Activated CD4-positive, alpha-beta T cell treated with anti-CD3 and anti-CD28 coated beads for 48 hours (primary cell): ENCODE measurements at places on chromosomes 4 and X.
A peak's percentile ranks its signal among the peaks of the same experiment; 100 is the strongest.

- peak; percentile 19 for DNase-seq
These were observed 39.9 kb downstream of the CCNG2 start for GRCh38 chr4:77196866-77197265.

- DNase-seq: no peak
These were observed 1.3 kb upstream of the INTU start for GRCh38 chr4:127631420-127631819.

DNA sequence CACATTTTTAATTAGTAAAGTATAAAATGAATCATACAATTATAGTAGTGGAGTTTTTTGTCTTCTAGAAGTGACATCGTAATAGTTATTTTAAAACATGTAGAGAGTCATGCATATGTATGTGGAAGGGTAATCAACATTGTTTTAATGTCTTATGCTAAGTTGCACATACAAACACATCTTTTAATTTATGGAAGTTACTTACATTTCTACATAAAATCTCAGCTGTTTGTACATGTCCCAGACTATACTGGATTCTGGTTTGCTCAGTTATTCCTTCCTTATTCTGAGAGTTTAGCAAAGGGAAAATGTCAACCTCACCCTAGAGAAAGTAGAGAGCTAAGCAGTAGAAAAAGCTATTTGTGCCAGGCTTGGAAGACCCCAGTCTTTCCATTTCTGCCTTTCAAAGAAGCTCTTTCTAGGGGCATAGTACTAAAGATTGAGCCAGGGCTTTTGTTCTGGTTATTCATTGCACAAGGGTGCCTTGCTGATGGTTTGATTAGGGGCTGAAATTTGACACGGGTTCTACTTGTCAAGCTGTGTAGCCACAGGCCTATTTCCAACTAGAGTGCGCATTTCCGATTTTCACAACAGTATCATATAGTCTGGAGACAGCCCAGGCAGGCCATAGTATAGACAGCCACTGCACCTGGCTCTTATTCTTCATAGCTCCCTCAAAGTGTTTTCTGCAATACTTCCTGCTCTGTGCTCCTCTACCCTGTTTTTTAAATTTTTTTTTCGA, 106.3 kb downstream of the RPA4 start:
- no peak for DNase-seq

GRCh38 chr4:10743357-10743756, 58.8 kb upstream of the CLNK start:
- DNase-seq: no peak

GRCh38 chr4:102335616-102336015, 9.7 kb downstream of the SLC39A8 start:
- no peak for DNase-seq

DNA sequence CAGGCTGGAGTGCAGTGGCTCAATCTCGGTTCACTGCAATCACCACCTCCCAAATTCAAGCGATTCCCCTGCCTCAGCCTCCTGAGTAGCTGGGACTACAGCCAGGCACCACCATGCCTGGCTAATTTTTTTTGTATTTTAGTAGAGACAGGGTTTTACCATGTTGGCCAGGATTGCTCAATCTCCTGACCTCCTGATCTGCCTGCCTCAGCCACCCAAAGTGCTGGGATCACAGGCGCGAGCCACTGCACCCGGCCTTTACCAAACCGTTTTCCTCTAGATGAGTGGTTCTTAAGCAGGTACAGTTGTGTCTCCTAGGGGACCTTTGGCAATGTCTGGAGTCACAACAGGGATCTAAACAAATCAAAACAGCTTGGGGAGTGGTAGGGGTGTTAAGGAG, 11.6 kb downstream of the AMELX start:
- no peak for DNase-seq

- DNase-seq: no peak
These were observed 132.4 kb downstream of the ENOX2 start for GRCh38 chrX:130770615-130771014.

DNA sequence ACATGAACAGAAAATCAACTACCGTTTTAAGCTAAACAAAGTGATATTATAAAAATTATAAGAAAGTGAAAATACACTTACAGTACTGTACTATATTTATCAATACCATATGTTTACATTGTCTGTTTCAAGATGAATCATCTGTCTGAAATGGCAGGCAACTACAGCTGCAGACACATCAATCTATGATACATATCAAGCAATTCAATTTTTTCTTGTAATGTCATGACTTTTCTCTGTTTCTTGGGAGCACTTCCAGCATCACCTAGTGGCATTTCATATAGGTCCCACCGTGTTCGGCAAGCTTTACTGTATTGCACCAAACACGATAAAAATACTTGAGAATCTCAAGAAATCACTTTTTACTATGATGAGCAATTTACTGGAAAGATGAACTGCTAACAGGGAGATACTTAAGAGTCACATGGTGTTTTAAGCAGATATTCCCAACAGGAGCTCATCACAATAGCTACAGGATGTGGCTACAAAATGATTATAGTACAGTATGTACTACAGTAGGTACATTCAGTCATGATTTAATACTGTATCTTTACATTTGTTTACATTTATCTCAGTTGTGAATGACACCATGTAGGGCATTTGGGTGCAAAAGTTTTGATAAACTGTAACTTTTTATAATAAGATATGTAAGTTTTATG, 207.4 kb downstream of the ADAM29 start:
- no peak for DNase-seq

DNA sequence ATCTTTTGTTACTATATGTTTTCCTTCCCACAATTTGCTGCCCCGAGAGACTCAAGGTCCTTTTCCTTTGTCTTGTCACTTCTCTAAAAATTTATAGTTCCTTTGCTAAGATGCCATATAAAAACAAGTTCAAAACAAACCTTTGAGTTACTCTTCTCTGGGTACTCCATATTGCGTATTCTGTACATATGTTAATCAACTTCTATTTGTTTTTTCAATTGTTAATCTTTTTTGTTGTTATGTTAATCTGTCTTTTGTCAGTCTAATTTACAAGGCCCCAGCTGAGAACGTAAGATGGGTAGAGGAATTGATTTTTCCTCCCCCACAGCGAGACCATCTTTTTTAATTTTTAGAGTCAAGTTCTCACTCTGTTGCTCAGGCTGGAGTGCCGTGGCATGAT, 7.2 kb upstream of the PPEF2 start:
- no peak for DNase-seq

DNA sequence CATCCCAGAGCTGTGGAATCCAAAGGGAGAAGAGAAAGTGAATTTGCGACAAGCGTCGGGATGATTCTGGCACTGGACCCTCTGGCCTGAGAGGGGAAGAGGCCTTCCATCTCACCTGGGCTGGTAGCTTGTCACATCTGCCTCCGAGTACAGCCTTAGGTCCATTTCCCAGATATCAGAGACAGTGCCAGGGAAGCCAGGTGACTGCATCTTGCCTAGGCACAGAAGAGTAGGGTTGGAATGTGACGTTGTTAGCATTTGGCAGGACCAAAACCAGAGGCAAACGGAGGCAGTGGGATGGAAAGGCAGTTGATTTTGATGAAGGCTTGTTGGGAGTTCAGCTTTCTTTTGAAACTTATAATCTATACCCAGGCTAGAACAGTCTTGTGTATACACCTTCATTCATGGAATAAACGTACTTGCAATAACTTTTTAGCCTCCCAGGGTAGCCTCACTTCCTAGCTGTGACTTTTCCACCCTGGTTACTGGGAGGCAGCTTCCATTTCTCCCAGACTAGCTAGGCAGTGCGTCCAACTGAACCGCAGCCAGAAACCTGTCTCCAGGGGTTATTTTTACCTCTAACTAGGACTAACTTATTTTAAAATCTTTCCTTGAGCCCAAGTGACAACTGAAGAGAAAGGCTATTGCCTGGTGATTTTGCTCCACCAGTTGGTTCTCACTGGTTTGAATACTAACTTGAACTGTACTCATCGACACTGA, 5.9 kb downstream of the SOD3 start:
- DNase-seq: no peak

DNA sequence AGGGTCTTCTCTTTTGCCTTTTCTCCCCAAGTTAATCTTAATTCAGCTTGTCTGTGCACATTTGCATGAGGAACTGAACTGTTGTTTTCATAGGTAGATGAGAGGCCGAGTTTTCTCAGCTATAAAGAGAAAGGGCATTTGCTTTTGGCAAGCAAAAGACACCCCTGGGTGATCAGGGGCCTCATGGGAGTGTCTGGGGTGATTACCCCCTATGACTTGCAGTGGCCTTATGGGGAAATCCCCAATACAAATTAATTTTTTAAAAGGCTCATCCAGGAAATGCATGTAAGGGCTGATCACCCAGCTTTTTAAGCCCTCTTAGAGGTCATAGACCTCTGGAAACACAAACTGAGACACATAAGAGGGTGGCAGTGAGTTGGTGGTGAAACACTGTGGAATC, 56.4 kb upstream of the HMX1 start:
- DNase-seq: no peak

DNA sequence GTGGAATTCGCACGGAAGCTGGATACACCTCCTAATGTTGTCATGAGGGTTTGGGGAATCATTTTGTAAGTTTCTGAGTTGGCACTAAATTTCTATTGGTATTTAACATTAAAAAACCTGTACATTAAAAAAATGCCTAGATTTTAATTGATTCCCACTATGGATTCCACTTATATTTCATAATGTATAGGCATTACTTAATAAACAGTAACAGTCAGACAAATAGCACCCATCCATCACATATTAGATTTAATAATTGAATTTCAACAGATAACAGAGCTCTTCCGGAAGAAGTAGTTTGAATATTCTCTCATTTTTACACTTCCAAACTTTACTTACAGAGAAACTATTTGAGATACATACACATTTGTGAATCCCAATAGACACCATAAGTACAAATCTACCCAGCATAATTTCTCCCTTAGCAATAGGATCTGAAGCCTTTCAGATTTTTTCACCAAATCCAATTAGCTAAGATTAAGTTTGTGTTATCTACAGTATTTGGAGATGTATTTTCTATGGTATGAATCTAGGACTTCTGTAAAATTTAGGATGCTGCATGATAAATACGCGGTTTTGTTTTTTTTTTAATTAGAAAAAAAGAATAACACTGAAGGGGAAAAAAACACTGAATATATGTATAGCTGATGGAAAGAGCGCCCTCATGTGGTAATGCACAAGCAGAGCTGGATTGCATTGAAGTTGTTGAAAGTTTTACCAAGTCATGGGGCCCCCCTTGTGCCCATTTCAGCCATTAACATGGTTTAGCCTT, 12.2 kb upstream of the ODAM start:
- peak; percentile 18 for DNase-seq

DNA sequence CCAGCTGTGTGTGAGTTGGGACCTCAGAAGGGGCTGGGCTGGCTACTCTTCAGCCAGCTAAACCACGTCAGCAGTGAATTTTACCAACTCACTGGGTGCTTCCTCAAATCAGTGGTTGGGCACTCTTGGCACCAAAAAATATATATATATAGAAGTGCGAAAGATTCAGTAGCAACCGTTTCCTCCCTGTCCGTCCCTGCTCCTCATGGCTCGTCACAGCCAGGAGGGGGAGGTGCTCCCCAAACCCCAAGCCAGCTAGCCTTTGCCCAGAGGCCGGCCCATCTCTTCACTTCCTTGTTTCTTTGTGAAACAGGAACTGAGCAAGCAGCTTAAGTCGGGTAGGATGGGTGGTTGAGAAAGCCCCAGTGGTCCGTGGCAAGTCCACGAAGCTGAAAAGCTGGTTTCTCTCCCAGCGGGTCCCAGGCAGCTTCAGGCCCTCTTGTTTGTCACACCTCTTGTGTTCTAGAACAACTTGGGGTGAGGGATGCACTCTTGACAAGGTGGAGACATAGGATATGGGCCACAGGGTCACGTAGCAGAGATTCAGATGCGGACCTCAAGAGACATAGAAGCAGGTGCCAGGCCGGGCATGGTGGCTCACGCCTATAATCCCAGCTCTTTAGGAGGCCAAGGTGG, 6.8 kb upstream of the SASH3 start:
- DNase-seq: peak; percentile 48

DNA sequence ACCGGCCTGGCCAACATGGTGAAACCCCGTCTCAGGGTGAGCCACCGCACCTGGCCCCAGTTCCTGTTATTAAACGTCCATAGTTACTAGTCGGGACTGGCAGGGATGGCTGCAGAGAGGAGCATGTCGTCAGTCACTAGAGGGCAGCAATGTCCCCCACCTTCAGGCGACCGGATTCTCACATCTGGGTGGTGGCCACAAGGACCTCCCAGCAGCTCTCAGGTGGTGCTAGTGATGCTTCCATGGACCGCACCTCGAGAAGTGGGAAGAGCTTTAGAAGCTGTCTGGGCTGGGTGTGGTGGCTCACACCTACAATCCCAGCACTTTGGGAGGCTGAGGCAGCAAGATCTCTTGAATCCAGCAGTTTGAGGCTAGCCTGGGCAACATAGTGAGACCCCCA, 13.3 kb upstream of the IL3RA start:
- peak; percentile 74 for DNase-seq

DNA sequence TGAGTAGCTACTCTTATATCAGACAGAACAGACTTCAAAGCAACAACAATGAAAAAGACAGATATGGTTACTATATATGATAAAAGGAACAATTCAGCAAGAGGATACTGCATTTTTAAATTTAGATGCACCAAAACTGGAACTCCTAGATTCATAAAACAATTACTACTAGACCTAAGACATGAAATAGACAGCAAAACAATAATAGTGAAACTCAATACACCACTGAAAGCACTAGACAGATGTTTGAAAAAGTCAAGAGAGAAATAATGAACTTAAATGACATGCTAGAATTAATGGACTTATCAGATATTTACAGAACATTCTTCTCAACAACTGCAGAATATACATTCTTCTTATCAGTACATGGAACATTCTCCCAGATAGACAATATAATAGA, 99.5 kb upstream of the ITM2A start:
- no peak for DNase-seq

DNA sequence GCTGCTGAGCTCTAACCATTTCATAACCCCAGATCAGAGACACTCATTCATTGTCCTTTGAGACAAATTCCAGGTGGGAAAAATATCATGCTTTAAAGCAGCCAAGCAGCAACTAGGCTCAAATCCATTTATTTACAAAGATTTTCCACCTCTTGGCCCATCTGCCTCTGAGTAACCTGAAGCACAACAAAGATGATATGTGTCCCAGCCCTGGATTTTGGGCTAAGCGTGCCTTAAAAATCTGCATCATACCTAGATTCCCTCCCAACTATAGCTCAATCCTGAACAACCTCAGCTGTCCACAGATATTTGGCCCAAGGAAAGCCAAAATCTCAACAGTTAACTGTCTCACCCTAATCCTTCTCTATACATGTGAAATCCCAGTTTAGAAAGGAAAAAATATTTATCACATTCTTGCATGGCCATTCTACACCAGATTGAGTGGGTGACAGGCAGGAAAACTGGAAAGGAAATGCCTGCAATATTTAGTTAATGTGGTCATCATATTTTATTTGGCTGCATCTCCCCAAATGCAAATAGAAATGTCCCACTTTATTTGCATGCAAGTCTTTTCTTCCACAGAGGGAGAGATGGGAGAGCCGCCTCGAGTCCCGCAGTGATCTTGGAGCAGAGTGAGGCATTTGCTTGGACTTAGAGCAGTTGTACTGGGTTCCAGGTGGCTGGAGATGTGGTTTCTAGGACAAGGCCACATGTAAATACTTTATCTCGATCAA, 146.4 kb upstream of the EOLA2 start:
- no peak for DNase-seq

DNA sequence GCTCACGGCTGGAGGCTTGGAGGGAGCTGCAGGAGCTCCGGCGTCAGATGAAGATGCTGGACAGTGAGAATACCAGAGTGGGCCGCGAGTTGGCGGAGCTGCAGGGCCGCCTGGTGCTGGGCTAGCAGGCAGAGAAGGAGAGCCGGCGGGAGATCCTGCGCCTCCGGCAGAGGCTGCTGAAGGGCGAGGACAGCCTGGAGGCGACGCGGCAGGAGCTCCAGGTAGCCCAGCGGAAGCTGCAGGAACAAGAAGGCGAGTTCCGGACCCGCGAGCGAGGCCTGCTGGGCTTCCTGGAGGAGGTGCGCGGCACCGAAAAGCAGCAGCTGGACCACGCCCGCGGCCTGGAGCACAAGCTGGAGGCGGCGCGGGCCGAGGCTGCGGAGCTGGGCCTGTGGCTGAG, 14.7 kb downstream of the SMIM10L2A start:
- no peak for DNase-seq
